Cardiac fibroblast (primary cell): ENCODE measurements at places on chromosomes 2 and 18.
A peak's percentile ranks its signal among the peaks of the same experiment; 100 is the strongest.

- peak; percentile 18 for DNase-seq
Measured at GRCh38 chr2:240322231-240322955, 113.1 kb upstream of the GPC1 start.

DNA sequence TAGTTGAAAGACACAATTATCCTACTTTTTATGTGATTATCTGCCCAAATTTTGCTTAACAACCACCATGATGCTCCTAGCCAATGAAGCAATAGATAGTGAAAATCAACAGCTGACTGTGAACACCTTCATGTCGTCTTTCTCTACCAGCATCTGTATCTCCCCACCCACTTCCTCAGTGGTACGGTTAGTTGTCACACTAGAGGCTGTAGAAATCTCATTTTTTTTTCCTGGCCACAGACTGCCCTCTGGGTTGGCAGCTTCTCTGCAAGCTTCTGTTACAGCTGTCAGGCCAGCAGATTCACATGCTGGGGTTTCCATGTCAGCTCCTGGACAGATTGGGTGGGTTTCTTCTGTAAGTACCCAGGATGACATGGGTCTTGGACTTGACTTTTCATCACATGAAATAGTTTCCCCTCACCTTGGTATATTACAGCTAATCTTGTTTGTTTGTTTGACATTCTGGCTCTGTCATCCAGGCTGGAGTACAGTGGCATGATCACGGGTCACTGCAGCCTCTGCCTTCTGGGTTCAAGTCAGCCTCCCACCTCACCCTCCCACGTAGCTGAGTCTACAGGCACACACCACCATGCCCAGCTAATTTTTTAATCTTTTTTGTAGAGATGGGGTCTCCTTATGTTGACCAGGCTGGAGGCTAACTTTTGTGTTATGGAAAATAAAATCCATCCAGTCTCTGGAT lies 24.3 kb downstream of the STAT4 start:
- no peak for DNase-seq

DNA sequence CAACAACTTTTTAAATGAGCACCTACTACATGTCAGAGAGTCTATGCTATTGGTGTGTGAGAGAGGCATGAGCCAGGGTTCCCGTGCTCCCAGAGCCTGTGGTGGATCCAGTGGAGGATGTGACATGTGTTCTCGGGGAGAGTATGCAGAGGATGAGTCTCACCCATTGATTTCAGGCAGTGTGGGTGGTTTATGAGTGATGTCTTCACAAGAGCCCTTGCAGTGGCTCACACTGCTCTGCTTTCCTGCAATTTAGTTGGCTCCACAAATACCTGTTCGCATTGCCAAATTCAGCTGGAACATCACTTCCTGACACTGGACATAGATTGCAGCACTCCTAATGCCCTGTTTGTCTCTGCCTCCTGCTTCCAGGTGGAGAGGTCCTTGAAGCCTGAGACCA lies 243.6 kb upstream of the CXCR4 start:
- DNase-seq = no peak

GRCh38 chr2:106885971-106886915 lies at the start of gene ST6GAL2:
Gene ST6GAL2, minus strand, starts transcription at chr2:106886167. Its CDS starts 42,190 bp downstream, at chr2:106843977.
- DNase-seq = no peak

- no peak for DNase-seq
Measured at GRCh38 chr2:134648586-134648985, 70.2 kb downstream of the TMEM163 start.

DNA sequence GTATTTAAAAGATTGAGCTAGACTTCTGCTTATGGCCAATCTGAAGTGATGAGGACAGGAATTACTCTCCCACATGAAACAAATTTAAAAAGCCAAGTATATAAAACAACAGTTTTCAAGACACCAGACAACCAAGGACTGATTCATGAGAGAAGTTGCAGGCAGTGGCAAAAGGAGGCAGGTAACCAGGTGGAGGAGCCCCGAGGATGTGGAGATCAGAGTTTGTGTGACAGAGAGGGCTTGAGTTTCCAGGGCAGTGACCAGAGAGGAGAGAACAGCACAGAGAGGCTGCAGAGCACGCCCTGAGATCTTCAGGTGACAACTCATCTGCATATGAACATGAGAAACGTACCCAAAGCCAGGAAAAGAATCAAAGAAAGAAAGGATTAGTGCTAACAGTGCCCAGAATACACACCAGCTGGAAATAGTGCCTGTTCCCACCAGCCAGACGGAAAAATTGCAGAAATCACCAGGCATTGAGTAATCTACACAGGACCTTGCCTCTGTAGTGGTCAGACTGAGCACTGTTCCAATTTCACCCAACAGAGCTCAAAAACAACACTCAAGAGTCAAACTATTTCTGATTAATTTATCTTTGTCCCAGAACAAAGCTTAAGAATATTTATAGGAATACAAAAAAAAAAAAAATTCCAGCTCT lies 173.1 kb downstream of the SEPTIN10 start:
- DNase-seq = peak; percentile 18

- DNase-seq = peak; percentile 24
Measured at GRCh38 chr2:74072565-74072964, 75.1 kb downstream of the BOLA3 start.

GRCh38 chr2:110838657-110839384 lies 106.4 kb downstream of the ACOXL start:
- DNase-seq = no peak
